ENCODE measurements at places on chromosomes 3 and 15.

GRCh38 chr3:14561051-14561960, 21.2 kb upstream of the GRIP2 start:
- DNase-seq: peak; percentile 49

- no peak for DNase-seq
Observed at GRCh38 chr15:71245588-71245987, 130.3 kb downstream of the THSD4 start.

DNA sequence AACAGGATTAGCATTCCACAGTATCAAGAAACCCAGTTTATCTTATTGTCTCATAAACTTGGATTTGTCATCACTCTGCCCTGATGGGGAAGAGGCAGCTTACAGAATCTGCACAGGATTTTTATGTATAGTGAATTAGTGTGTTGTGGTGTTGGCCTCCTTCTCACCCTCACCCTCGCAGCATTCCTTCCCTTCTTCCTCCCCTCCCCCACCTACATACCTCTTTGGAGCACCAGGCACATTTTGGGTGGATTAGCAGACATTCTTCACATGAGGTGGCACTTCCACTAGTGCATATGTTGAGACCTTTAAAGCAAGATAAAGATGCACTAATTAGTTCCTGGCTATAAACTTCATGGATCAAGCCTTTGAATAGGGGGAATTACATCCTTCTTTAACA, 13.9 kb downstream of the ITGB5 start:
- no peak for DNase-seq

DNA sequence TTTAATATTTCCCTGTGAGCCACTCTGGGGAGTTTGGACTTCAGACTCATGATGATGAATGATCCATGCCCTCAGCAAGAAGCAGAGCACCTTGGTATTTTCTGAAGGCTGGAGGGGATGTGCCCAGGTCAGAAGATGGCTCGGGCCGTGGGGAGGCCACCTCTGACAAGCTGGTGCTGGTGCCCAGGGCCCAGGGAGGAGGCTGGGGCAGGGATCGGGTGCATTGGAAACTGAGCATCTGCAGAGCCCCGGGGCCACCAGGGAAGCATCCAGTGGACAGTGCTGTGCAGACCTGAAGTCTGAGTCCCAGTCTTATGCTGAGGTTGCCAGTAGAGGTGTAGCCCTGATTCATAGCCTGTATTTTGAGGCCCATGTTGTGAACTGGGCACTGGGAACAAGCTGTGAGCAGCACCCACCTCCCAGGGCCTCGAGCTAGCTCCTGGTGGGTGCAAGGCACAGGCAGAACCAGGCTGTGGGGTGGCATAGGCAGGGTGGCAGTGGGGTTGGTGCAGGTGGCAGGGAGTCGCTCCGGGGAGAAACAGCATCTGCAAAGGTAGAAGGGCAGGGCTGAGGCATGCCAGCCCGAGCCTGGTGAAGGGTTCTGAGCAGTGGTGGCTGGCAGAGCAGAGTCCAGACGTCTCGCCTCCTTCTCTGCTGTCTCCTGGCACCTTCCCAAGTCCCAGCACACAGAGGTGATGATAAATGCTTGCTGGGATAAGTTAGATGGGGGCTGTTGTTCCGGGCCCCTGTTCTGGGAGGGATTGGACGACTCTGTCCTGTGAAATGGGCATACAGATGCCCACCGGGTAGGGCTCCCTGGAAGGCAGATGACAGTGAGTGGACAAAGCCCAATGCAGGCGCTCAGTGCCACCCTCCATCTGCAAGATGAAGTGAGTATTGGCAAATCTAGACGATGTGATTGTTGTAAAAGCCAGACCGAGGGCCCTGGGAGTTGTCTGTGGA, 10.6 kb downstream of the DNAJB8 start:
- no peak for DNase-seq

DNA sequence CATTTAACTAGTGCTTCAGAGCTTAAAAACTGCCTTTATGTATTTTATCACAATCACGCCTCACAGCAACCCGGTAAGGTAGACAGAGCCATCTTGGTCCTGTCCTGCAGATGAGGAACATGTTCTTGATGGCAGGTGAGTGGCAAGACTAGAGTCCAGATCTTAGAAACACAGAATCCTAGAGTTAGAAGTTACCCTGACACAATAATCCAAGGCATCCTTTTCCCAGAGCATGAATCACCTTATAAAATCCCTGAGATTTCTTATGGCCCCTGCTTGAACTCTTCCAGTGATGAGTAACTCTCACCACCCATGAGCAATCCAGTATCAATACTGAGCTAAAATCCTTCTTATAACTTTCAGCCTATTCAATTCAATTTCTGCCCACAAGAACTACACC, 16.9 kb downstream of the POPDC2 start:
- DNase-seq: peak; percentile 83

DNA sequence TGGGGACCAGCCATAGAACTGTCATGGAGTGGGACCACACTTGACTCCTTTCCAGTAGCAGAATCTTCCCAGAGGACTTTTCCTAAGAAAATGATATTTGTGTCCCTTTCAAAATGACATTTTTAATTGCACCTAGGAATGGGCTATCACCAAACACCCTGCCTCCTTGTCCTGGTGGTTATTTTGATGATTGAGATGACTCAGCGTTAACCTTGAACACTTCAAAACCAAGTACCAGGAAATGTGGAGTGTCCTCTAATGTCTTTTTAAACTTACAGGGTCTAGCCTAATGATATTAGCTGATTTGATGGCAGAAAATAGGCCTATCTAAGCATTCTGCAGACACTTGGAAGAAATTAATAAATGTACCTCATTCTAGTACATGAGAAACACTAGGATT, 90.7 kb downstream of the HHLA2 start:
- no peak for DNase-seq

DNA sequence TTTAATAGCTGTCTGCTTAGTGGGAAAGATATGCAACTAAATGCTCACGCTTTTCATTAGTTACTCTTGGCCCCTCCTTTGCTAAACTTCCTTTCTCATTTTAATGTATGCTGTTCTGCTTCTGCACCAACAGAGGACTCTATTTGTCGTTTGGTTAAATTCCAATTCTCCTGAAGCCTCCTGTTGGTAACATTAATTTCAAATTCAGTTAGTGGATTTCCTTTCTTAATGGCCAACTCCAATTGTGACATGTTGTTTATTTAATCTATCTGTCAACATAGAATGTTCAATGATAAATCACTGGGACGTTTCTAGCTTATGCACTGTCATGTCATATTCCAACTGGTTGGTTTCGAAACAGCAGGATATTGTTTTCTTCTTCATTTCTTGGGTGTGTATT, 467.4 kb upstream of the BCHE start:
- no peak for DNase-seq

GRCh38 chr3:16249886-16250285, 14.9 kb downstream of the DPH3 start:
- no peak for DNase-seq

- DNase-seq: no peak
Observed at GRCh38 chr15:55802600-55803376, 59.8 kb upstream of the PRTG start.

GRCh38 chr3:43291546-43291945, 5.2 kb downstream of the SNRK start:
- no peak for DNase-seq

- no peak for DNase-seq
Observed at GRCh38 chr15:50790778-50791453, 25.4 kb upstream of the SPPL2A start.

- DNase-seq: peak; percentile 85
Observed at GRCh38 chr3:145716519-145716918, 444.5 kb downstream of the PLOD2 start.

DNA sequence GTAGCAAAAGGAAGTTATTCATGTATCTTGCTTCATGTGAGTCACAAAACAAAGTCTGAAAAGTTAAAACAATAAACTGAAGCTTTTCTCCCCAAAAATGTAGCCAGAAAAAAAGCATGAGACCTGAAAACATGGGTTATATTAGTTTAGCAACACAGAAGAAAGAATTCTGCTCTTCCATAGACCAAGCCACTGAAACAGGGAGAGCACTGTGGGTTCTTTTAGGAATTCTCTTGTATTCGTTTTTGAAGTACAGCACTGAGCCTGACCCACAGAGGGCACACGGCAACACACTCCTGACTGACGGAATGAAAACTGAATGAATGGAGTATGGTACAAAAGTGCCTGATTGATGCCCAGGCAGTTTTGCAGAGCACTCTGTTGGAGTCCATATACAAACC, 66.6 kb downstream of the TM4SF4 start:
- DNase-seq: no peak

DNA sequence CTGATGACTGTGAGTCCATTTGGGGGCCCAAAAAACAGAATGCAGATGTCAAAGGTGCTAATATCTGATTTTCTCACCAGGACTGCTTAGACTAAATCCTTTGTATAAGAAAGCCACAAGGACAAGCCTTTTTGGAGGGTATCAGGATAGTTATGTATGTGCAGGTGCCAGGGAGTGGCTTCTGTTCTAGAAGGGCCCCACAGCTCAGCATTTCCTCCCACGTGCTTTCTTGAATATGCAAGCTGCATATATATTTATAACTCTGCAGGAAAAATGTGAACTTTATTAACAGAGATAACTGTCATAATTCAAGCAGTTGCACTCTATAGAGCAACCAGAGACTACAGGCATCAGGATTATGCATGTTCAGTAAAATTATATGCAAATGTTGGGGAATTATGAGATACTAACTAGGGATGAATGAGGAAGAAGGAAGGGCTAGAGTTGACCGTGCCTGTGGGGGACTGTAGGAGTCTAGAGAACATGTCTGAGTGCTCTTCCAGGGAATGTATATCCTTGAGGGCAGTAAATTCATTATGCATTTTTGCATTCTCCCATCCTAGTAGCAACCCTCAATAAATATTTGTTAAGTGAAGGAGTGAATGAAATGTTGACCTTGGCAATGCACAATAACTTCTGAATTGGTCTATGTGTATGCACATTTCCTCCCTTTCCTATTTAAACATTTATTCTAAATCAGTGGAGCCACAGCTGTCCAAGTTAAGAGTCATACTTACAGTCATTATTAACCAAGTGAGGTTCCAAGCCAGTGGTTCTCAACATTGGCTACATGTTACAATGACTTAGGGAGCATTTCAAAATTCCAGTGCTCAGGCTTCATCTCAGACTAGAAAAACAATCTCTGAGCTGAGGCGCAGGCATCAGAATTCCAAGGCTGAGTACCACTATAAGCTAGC, 94.8 kb upstream of the ANKRD28 start:
- DNase-seq: peak; percentile 50

DNA sequence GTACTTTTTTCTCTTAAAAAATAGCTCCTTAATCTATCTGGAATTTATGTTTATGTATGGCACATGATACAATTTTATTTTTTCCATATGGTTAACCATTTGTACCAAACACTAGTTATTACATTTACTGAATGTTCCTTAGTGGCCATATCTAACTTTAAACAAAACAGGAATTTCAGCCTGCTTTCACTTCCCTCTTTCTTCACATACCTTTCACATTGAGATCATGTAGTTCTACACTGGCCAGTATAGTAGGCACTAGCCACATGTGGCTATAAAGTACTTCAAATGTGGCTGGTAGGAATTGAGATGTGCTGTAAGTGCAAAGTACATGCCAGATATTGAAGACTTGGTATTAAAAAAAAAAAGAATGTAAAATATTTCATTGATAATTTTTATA, 4.7 kb upstream of the RYK start:
- no peak for DNase-seq

- peak; percentile 36 for DNase-seq
Observed at GRCh38 chr3:187744169-187745151, 808 bp downstream of the BCL6 start.

DNA sequence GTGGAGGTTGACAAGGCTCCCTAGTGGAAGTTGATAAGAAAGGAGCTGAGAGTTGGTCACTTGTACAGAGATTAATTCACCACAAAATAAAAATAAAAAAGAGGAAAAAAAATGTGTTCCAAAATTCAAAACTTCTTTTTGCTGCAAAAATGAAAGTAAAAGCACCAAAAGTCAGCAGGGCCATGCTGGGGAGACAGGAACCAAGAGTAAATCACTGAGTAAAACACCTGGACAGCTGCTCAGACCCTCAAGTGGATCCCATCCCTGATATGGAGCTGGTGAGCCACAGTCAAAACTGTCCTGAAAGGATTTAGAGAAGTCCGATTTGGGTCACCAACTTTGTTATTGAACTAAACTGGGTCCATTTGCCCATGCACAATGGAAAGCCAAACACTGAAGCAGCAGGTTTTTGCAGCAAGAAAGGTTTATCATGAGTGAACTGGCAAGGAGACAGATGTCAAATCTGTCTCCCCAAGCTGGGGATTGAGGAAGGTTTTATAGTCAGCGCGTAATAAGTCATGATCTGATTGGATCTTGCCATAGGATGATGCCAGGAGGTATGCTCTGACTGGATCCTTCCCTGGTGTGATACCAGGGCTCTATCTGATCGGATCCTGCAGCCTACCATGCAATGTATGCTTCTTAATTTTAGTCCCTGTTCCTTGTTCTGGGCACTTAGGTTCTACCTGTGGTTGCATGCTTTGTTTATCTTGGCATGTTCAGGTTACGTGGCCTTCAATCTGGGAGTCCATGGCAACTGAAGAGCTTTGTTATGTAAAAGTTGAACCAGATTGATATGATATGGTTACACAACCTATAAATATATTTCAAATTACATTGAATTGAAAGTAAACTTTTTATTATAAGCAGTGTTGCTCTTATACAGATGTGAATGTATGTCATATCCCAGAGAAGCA, 313.2 kb downstream of the POLQ start:
- no peak for DNase-seq

DNA sequence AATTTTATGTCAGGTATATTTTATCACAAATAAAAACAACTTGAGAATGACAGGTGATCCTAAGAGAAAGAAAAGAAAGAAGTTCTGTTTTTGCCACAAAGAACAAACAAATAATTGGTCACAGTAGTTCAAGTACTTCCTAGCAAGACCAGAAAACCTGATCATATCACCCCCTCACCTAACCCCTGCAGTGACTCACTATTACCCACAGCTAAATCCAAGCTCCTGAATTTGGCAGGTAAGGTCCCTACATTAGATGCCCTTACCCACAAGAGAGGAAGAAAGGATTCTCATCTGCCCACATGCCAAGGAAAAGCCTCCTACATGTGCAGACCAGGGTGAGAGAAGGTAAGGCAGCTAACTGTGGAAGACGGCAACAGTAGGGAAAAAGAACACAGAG, 4.4 kb downstream of the SSUH2 start:
- DNase-seq: no peak

DNA sequence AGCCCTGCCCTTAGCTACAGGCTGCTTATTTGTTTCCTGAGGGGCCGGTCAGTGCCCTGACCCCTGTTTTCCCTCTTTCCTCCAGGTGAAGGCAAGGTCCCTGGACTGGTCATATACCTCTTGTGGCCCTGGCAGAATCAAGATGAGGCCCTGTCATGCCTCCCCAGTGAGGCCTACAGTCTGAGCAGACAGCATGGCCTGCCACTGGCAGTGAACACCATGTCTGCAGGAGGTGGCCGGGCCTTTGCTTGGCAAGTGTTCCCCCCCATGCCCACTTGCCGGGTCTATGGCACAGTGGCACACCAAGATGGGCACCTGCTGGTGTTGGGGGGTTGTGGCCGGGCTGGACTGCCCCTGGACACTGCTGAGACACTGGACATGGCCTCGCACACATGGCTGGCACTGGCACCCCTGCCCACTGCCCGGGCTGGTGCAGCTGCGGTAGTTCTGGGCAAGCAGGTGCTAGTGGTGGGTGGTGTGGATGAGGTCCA, 1.2 kb downstream of the KLHDC8B start:
- no peak for DNase-seq

- no peak for DNase-seq
Observed at GRCh38 chr15:88470625-88471372, 3.3 kb downstream of the MRPS11 start.

GRCh38 chr15:51721199-51721960, 16.1 kb downstream of the LYSMD2 start:
- DNase-seq: peak; percentile 36

GRCh38 chr3:134407239-134407625, 33.0 kb upstream of the AMOTL2 start:
- DNase-seq: peak; percentile 50

Data from fibroblast of mammary gland (primary cell).